ENCODE measurements at places on chromosomes 6 and 20.

- DNase-seq: no peak
Observed at GRCh38 chr6:53910834-53911233, 116.0 kb downstream of the LRRC1 start.

DNA sequence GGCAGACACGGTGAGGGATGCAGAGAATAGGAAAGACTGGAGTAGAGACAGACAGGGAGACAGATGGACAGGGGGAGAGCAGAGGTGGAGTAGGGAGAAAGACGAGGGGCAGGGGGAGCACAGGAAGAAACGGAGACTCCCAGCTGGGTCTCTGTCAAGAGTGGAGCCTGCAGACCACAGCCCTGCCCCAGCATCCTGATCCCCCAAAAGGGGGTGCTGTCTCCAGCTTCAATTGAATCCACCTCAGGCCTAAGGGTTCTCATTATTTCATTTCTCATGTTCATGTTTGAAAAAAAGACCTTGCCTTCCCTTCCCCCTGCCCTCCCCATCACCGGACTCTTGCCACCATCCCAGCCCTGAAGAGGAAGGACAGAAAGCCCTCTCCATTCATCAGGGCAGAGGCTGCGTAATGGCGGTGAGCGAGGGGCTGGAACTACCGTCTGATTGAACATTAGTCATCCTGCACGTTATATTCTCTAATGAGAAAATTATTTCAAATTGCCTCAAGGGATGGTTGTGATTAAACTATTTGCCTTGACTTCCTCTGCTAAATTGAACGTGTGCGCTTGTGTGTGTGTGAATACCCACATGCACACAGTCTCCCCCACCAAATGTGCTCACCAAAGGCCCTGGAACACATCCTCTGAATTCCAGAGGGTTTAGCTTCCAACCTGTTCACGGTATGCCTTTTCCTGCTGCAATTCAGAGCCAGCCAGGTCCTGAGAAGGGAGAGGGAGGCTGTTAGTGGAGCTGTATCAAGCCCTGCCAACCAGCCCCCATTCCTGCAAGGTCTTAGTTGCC is 98.3 kb downstream of the CDC5L start:
- no peak for DNase-seq

GRCh38 chr6:139337001-139337400 is 37.4 kb downstream of the CITED2 start:
- no peak for DNase-seq

- DNase-seq: no peak
Observed at GRCh38 chr20:45621593-45621992, 7.9 kb upstream of the WFDC10A start.

DNA sequence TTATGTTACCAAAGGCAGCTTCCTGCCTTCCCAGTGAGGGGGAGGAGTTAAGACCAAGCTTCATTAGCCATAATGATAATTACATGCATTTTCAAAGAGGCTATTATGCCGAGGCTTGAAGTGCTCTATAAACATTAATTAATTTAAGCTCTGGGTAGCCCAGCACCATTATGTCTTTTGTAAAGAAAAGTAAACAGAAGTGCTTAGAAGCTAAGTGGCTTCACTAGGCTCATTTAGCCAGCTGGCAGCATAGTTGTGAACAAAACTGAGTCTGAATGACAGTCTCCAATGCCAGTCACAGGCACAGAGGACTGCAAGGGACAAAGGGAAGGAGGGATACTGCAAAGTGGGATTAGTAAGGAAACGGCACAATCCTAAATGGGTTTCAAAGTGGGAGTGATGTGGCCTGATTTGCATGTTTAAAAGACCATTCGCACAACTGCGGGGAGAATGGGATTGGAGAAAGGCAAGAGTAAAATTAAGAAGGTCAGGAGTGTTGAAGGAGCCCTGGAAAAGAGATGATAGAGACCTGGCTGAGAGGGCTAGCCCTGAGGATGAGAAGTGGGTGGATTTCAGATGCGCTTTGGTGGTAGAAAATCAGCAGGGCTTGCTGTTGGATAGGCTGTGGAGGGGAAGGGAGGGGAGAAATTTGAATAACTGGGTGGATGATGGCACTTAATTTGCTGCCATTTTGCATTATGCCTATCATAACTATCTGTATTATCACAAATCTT is 20.1 kb upstream of the ISM1 start:
- no peak for DNase-seq

GRCh38 chr6:111806561-111807497 is 66.4 kb downstream of the FYN start:
- DNase-seq: no peak

GRCh38 chr6:71724456-71725125 is 161.8 kb upstream of the RIMS1 start:
- no peak for DNase-seq

DNA sequence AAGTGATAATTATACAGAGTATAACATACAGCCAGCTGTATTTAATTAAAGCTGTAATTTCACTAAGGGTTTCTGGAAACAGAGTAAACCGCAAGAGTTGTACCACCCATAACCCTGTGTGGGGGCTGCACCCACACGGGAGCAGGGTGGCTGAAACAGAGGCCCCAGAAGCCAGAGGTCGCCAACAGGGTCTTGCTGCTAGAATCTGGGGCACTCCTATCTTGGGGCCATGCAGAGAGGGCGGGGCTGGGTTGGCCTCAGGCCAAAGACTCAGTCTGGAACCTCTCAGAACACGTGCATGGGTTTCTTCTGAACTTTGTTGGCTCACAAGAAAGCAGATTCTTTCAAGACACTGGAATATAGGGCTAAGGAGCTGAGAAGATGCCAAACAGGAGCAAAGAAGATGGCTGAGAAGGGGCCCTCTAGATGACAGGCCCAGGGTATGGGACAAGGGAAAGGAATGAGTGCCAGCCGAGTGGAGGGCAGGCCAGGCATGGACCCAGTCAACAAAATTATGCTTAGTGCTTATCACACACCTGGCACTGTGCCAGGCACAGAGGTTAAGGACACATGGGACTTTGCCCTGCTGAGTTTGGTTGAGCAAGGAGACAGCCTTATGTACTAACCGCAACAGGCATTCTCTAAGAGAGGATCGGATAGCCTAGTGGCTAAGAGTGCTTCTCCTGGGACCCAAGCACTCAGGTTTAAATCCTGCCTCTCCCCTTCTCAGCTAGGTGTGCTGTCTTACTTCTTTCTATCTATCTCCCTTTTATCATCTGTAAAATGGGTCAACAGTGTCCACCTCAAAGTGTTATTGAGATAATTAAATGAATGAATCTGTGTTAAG is 96.6 kb upstream of the FOXP4 start:
- no peak for DNase-seq

- DNase-seq: peak; percentile 85
Observed at GRCh38 chr6:34392497-34393190, at the start of gene NUDT3. TSS of gene NUDT3 (minus strand) at chr6:34392669. CDS start at chr6:34392362, 307 bp downstream.

DNA sequence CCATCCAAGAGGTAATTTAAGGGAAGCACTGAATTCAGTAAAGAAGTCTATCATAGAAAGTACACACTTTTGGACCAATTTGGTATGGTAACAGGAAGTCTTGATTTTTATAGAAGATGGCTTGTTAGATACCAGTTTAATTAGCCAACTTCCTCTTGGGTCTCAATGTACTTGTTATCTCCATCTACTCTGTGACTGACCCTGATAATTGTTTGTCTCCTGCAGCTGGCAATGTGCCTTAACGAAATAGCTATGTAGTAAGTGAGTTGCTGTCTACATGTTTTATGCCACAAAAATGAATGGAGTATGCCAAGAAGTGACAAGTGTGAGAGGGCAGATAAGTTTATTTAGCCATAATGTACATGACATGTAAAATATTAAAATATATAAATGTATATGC is 410.5 kb upstream of the MAN1A1 start:
- no peak for DNase-seq

DNA sequence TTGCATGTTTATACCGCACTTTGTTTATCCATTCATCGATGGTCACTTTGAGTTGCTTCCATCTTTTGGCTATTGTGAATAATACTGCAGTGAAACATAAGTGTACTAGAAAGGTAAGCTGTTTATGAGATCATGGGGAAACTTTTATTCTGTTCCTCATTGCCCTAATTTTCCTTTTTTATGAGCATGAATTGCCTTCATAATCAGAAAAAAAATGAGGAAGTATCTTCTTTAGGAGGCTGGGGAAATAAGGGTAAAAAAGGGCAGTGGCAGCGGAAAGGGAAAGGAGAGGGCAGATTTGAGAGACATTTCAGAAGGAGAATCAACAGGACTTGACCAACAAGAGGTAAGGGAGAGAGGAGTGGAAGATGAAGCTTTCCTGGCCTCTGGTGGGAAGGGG is 14.3 kb upstream of the SERINC3 start:
- no peak for DNase-seq

- DNase-seq: no peak
Observed at GRCh38 chr20:49052334-49052733, 6.2 kb downstream of the CSE1L start.
